ENCODE measurements at places on chromosomes 1 and 21.

GRCh38 chr21:41819236-41819855 is 52.5 kb upstream of the RIPK4 start:
- DNase-seq, result no peak

DNA sequence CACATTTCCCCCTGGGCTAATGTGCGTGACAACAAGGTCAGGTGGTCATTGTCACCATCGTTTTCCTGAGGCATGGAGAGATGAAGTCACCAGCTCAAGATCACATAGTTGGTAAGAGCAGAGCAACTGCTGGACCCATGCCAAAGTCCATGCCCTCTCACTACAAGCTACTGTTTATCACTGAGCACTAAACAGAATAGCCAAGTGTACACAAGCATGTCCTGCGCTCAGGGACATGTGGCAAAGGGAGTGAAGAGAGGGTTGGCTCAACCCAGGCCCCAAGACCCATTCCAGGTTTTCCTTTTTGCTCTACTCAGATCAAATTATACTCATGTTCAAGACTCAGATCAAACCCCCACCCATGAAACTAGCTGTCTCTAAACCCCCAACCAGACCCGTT is 20.8 kb downstream of the LRRC52 start:
- no peak for DNase-seq

GRCh38 chr1:164914208-164914607 is 355.2 kb downstream of the PBX1 start:
- no peak for DNase-seq

- no peak for DNase-seq
These were observed 401.7 kb upstream of the PROX1 start for GRCh38 chr1:213585959-213586586.

GRCh38 chr1:48003741-48004531 is 6.8 kb upstream of the TRABD2B start:
- no peak for DNase-seq

DNA sequence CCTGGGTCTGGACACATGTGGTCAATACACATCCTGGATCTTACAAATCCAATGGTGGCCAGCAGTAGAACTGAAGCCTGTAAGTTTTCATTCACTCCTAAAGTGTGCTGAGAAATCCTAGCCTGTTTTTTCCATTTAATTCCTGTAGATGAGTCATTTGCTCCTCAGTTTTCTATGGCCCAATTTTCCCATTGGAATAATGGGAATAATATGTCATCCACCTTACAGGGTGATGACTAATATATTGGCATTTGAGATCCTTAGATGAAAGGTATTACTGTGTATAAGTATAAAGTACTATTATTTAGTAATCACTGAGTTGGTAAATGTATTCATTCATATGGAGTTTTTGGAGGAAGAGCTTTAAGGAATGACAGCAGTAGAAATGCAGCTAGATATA is 89.7 kb upstream of the ADAR start:
- no peak for DNase-seq

- no peak for DNase-seq
These were observed 74.1 kb upstream of the IRF2BP2 start for GRCh38 chr1:234683861-234684632.

DNA sequence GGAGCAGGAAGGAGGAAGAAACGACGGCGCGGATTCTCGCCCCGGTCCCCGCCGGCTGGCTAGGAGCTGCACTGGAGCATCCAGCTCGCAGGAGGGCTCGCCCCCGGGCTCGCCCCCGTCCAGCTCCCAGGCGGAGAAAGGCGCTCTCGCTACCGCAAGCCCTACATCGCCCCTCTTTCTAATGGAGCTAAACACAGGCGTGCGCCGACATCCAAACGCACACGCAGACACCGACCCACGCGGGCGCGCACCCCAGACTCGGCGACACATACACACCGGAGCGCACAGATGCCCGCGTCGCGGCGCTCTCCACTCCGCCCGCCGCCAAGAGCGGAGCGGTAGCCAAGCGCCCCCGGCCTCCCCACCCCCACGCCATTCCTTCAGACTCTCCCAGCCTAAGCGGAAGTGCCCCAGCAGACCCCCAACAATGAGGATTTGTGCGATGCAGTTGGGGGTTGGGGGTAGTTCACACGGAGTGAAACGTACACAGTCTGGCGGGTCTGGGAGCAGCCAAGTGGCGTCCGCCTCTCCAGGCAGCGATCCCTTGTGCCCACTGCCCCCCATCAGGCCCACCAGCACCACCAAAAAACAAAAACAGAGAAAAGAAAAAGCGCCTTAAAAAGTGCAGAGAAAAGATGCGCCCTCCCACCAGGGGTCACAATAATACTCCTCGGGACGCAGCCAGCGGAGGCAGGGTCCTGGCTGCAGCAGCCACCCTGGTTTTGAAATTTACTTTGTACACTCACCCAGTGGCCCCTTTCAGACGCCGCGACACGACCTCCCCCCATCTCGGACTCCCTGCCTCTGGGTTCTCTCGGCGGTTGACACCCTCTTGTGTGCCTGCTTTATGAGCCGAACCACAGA is 1.4 kb downstream of the DAB1 start:
- DNase-seq, result no peak

DNA sequence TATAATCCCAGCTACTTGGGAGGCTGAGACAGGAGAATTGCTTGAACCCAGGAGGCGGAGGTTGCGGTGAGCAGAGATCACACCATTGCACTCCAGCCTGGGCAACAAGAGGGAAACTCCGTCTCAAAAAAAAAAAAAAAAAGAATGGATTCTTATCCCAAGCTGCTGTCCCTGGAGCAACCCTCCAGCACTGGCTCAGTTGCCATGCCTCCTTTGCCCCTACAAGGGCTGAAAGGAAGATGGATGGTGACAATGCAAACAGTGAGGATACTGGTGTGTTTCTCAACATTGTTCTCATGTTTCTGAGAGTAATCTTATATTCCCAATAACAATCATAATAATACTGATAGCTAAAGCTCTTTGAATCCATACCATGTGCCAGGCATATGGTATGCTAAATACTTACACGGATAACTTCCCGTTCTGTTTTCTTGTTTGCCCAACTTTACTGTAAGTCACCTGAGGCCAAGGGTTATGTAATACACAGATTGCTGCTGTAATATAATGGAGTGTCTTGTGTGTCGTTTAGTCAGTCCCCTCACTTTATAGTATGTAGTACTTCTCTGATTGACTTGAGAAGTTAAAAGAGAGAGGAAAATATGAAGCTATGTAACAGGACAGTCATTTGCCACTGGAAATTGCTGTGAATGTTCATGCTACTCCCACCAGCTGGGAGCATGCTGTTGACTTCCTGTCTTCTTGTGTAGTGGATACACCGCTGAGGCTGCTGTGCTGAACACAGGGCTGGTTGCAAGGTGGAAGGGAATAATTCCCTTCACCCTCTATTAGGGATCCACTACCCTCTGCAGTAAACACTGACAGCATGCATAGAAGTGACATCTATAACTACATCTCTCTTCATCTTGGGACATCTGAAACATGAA is 153.6 kb downstream of the CNIH3 start:
- no peak for DNase-seq

DNA sequence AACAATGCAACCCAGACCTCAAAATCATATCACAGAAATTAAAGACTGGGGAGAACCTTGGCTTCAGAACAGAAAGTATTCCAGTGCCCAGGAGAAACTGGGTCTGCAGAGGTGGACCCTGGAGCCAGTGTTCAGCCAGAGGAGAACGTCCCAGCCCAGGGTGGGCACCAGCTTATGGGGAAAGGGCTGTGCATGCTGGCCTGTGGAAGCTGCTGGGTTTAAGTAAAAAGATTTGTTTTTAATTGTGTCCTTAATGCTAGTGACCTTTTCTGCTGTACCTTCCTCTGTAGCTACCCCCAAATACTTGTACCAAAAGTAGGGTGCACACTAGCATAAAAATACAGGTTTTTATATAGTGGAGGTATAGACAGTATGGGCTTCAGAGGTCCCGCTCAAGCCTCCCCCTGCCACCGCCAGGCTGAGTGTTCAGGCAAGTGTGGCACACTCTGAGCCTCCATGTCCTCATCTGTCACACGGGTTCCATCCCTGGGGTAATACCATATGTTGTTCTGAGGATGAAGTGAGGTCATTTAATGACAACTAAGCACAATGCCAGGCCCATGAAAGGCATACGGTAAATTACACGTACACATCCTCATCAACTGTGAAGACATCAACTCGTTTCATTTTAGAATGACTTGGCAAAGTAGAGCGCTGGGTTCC is 47.0 kb downstream of the SLC37A1 start:
- no peak for DNase-seq

DNA sequence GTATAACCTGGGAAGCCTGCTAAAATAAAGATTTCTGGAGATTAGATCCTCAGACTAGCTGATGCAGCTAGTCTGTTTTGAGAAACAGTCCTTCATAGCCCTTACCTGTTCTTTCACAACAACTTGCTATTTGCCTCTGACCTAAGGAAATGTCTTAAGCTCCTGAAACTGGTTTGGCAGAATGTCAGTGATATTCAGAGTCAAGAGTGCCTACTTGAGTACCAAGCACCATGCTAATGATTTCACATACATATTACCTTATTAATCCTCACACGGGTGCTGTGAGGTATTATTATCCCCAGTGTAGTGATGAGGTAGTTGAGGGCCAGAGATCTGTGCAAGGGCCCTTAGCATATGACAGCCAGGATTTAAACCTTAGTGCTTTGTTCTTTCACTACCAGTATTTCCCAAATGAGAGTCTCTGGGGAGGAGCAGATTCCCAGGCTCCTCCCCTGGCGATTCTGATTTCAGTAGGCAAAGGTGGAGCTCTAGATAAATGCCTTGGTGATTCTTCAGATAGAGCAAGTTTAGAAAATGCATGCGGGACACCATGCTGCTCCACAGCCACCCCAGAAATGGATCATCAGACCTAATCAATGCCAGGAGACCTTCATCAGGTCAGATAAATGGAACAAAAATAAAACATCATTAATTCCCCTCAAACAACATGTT is 47.4 kb upstream of the WNT2B start:
- no peak for DNase-seq

DNA sequence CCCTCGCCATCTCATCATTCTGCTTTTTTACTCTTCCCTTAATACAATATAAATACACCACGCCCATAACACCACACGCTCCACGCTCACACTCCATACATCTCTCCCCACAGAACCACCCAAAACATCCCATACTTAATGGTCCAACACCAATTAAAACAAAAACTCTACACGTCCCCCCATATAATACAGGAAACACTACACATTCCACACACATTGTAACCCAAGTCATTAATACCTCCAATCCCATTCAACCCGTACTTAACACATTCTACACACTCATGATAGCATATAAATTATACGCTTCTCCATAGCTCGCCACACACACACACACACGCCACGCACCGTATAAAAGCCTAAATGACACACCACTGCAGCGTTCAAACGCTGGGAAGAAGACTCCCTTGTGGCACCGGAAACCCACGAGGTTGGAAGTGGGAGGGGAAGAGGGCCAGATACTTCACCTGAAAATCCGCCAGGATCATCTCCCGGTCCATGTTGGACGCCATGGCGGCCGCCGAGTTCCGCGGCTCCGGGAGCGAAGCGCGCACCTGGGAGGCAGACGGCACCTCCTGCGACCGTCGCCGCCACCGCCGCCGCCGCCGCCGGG is 659 bp downstream of the FAF1 start:
- DNase-seq, result no peak

DNA sequence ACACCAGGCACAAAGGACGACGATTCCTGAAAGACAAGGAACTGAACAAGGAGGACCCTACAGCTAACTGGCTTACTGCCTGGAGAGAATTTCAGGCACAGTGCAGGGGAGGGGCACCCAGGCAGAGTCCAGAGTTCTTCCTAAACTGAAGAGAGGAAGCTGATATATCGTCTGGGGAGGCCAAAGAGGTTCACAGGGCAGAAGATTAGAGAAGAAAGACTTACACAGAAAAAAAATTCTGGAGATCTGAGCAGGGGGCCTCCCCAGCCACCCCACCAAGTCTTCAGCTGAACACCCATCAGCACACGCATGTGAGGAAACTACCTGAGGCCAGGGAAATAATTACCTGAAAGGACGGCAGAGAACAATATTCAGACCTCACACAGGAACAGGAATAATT is 24.6 kb downstream of the SORT1 start:
- DNase-seq, result no peak

DNA sequence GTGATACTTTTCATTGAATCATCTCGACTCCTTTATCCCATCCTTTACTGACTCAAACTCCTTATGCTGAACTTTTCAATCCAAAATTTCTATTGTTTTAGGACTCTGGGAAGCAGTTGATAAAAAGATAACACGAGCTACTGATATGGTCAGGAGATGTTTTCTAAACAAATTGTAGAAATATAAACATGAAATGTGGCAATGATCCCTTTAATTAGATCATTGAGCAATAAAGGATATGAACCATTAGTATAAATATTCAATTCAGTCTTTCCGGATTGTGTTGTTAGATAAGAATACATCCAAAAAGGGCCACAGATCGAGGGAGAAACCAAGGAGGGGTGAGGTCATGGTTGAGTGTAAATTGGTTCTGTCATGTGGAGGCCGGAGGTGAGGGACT is 88.4 kb downstream of the NID1 start:
- DNase-seq, result no peak

Measured in stimulated activated CD4-positive, alpha-beta T cell treated with anti-CD3 and anti-CD28 coated beads, Interleukin-12 subunit alpha, Interleukin-12 subunit beta, amount 100 ng/mL, for 48 hours (primary cell).